Stimulated activated CD4-positive, alpha-beta T cell treated with anti-CD3 and anti-CD28 coated beads, Interleukin-1b, Interleukin-23, amount 100 ng/mL, for 1 hour (primary cell): ENCODE measurements at places on chromosomes 11 and 22.

DNA sequence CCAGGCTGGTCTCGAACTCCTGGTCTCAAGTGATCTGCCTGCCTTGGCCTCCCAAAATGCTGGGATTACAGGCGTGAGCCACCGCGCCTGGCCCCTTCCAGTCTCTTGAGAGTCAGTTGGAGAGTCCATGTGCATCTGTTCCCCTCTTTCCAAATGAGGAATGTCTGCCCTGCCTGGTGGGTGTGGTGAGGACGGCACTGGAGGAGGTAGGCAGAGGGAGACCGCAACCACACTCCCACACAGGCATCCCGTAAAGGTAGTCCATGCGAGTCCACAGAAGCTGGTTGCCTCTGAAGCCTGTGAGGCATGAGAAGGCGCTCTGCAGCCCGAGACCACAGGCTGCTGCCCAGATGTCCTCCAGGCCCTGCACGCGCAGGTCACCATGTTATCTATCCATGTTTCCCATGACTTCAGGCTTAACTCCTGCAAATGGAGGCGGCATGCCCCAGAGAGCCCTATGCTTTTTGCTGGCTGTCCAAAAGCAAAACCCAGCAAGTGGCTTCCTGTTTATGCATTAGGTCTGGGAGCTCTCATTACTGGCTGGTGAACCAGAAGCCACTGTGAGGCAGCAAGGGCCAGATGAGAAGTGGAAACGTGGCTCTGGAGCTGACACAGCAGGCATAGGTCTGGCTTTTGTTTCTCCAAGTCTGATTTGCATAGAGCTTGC, 43.4 kb downstream of the GRIK4 start:
- DNase-seq = no peak

GRCh38 chr11:13920756-13921155, 41.8 kb upstream of the SPON1 start:
- no peak for DNase-seq

DNA sequence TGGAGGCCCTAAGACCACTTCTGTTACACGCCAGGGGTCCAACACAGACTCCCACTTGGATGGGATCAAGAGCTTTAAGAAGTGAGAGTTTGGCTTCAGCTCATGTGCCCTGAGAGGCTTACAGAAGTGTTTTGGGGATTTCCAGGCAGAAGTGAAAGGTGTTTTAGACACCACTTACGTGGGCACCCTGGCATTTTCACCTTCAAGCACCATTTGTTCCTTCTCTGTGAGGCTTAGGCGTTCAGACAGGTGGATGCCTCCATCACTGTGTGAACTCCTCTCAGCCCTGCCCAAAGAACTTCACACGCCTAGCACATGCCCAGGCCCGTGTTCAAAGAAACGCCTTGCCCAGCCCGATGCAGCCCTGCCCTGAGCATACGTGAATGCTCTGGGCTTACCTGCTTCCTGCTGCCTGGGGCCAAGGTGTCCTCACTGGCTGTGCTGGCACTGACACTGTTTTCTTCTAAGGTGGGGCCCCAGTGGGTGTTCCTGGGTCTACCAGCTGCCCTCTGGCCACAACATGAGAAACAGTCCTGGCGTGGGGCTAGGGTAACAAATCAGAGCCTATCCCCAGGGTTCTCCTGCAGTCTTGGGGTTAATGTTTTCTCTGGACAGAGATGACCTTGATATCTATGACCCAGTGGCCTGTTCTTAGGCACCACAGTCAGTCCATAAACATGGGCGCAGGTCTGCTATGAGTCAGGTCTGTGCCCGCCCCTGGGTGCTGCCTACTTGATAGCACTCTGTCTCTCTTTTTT, 34.0 kb downstream of the AMPD3 start:
- DNase-seq = no peak

GRCh38 chr11:36471577-36471976, 38.5 kb downstream of the TRAF6 start:
- DNase-seq = no peak

- DNase-seq = no peak
These were observed 26.5 kb downstream of the KRTAP5-5 start for GRCh38 chr11:1656061-1656441.

DNA sequence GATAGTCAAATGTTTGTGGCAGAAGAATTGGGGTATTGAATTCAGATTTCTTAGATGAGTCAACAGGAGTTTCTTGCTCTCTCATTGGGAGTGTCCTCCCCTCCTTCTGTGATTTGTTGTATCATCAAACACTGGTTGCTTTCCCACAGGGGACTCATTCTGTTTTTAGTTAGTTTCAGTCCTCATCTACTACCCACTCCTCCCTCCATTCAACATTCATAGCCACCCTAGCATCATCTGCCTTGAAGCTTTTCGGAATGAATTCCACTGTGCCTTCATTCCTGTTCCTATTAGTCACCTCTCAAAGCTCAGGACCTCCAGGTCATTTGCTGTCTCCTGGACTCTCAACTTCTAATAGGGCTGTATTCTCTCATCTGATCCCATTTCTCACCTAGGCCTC, 31.5 kb upstream of the RAB38 start:
- no peak for DNase-seq

DNA sequence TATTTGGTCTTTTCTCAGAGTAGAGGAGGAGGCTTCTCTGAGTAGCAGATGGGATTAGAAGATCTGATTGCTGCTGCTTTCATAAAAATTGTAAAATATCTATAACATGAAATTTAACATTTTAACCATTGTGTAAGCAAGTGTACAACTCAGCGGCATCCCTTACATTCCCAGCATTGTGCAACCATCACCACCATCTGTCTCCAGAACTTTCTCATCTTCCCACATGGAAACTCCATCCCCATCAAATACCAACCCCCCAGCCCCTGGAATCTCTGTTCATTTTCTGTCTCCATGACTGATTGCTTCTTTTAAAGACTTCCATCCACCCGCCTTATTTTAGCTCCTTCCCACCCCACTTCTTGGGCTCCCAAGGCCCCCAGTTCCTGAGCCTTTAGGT, 32.3 kb downstream of the MRGPRD start:
- no peak for DNase-seq

DNA sequence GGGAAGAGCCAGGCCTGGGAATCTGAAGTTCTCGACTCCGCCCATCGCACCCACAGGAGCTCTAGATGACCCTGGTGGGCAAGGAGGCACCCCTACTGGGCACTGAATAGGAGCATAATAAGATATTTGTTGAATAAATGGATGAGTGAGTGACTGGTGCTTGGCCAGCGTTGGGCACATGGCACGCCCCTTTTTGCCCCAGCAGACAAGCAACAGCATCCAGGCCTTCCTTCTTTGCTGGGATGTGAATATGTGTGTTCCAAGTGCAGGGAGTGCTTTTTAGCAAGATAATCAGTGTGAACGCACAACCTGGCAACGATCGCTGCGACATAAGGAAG, 443 bp upstream of the CELF1 start:
- no peak for DNase-seq

GRCh38 chr11:72091292-72091691, 10.6 kb downstream of the LRRC51 start:
- DNase-seq = peak; percentile 39

DNA sequence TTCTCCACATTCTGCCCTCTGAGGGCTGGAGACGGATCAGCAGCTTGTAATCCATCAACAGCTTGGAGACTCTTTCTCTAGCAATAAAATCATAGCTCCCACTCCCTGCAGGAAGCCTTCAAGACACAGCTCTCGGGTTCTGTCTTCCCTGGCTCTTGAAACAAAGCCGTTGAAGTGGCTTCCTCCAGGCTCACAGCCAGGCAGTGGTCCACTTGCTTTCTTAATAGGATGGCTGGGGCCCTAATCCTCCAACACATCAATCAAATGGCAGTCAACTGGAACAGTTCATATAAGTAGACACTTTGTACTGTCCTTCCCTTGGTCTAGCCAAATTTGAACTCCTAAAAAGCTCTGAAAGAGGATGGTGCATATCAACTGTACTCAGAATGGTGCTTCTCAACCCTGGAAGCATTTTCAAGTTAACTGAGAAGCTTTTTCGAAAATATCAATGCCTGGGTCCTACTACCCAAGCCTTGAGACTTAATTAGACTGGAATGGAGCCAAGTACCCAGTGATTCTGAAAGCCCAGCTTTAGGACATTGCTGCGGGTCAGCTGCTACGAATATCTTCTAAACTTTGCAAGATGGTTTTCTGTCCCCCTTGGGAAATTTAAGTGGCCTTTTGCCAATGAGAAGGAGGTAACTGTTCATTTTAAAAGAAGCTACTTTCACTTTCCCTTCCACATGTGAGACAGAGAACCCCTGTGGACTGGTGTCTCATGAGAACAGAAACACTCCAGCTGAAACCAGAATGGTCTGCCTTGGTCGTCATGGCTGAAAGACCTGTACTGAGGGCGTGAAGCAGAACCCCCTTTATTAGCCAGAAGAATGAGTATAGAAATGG, 74.7 kb downstream of the SC5D start:
- DNase-seq = no peak
